ENCODE measurements at places on chromosomes 6 and 20.

DNA sequence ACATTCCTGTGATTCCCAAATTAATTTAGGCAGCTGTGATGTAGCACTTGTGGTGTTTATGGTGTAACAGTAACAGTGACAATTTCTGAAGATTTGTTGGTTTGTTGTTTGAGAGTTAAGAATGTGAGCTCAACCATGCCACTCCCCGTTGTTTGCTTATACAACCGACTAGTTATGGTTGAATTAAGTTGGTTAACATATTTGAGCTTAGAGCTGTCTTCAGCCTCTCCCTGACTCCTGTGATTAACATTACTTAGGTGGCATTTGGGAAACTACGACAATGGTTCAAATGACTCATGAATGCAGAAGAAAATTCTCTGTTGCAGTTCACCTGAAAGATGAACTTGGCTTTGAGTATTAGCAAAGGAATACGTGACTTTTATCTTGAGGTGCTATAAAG is 35.9 kb upstream of the PRL start:
- DNase-seq = no peak

GRCh38 chr6:25006565-25007001 is 70.8 kb upstream of the RIPOR2 start:
- DNase-seq = no peak

- DNase-seq = no peak
Measured at GRCh38 chr6:128406453-128406852, 113.9 kb downstream of the PTPRK start.

DNA sequence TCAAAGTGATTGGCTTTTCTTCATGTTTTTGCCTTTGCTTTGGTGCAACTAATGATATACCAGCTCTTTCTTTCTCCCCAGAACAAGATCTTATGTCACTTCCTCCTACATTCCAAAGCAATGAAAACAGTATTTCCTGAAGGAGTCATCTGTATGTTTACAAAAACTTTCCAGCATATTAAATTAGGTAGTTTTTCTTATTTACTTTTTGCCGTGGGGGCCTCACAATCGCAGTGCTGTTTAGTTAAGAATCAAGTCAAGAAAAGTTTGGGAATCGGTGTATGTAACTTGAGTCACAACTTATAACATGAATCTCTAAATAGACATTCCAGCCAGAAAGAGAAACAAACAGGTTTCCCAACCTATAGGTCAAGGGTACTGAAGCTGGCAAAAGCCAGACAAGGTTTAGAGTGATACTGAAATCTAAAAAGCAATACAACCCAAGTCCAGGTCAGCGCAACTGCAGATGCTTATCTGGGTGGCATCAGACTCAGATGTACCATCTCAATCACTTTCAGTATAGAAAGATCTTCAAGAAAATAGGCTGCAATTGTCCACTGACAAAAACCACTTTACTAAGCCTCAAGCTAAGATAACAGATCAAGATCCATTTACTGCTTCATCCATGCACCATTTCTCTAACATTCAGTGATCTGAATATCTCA is 63.6 kb downstream of the IPCEF1 start:
- no peak for DNase-seq

DNA sequence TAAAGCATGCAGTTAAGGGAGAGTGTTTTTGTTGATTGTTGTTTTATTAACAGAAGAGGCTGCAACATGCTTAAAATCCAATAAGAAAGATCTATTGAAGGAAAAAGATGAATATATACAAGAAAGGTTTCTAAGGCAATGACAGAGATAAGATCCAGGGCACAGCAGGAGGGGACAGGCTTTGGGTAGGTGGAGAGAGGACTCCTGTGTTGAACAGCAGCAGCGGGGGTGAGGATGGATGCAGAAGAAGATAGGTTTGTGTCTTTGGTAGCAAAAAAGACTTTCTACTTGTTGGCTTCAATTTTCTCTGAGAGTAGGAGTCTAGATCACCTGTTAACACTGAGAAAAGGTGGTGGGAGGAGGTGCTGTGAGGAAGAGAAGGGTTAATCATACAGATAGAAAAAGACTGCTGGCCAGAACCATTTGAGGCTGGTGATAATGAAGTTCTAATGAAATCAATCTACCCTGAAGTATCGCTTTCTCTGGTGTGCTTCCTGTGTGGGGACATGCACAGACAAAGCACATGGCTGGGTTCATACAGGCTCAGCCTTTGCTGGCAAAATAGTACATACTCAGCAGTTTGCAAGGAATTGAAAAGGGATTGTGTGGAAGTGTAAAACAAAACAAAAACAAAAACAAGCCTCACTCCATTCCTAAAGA is 17.2 kb upstream of the DST start:
- no peak for DNase-seq

DNA sequence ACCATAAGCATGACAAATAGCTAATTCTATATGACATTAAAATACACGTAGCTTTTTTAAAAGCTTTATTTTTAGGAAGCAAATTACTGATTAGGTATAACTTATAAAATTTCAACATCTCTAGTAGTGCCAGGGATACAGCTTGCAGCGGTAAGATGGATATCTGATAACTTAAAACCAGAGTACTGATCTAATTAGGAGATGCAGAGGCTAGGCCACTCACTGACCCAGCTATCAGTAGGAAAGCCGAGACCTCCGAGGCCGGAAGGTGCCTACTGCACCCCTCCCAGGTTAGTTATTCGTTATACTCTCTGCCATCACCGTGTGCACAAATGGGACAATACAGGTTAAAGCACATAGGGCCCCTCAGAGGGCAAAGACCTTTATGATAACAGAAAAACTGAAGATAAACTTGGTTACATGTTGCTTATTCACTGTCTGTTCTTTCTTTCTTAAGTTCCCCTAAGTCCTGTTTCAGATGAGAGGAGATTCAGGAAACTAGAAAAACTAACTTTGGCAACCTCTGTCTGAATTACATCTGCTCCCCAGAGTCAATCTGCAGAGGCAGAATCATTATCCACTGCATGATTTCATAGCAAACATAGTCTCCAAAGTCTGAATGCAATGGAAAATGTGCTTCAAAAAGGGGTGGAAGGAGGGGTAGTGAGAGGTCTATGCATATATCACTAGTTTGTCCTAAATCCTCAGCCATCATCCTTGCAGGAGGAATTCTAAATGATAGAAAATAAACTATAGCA is 60.8 kb downstream of the RIPOR2 start:
- DNase-seq = no peak

GRCh38 chr6:161255518-161255917 is 18.3 kb downstream of the AGPAT4 start:
- DNase-seq = no peak

- no peak for DNase-seq
Measured at GRCh38 chr20:37986873-37987601, 46.2 kb downstream of the TTI1 start.

- DNase-seq = no peak
Measured at GRCh38 chr6:22027040-22027725, 269.7 kb downstream of the PRL start.

- DNase-seq = no peak
Measured at GRCh38 chr6:48626421-48626820, 515.4 kb upstream of the PTCHD4 start.

All from GM12892 (cell line).